NCI-H345 (cell line): ENCODE measurements at places on chromosomes 12 and 14.

GRCh38 chr12:98744680-98745079 is 99.6 kb downstream of the APAF1 start:
- no peak for DNase-seq

DNA sequence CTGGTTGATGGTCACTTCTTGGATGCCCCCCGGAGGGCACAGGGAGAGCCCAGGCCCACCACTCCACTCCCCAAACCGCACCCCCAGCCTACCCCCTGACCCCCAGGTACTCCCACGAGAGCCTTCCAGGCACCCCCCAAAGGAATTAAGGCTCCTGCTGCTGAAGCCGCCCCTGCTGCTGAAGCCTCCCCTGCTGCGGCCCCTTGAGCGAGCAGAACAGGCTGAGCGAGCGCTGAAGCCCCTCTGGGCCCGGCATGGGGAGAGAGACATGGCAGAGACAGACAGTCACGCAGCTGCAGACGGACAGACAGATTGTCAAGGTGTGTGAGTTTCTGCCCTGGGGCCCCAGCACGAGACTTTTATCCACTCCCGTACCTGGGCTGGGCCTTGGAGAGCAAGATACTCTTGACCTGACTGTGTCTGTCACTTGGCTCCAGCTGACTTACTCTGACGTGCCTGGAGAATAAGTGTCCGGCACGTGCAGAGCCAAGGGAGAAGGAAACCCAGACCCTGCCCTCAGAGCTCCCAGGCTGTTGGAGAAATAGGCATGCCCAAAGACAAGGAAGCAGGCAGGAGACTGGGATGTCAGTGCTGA is at the start of gene KRT78:
Gene KRT78 (minus strand): TSS at position 334 of the 595 bp plus-strand sequence. CDS start 64 bp downstream, at position 270.
- no peak for DNase-seq

DNA sequence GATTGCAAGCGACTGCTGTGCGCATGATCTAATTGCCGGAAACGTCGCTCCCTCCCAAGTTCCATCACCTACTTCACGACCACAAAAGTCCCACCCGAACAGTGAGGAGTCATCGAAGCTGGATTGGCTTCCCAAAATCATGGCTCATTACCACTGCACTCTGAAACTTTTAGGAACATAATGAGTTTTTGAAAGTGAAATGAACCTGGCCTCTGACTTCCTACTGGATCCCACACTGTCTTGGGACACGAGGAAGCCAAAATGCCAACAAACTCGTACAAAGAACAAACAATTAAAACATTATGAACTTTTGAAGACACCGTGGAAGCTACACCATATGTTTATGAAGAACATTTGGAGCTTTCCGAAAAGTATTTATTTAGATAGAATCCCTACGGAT is 334.8 kb upstream of the TMPO start:
- DNase-seq = no peak

GRCh38 chr12:81221681-81222080 is 143.8 kb downstream of the ACSS3 start:
- no peak for DNase-seq

- DNase-seq = no peak
These were observed 108.1 kb downstream of the ZFP36L1 start for GRCh38 chr14:68684466-68685418.

DNA sequence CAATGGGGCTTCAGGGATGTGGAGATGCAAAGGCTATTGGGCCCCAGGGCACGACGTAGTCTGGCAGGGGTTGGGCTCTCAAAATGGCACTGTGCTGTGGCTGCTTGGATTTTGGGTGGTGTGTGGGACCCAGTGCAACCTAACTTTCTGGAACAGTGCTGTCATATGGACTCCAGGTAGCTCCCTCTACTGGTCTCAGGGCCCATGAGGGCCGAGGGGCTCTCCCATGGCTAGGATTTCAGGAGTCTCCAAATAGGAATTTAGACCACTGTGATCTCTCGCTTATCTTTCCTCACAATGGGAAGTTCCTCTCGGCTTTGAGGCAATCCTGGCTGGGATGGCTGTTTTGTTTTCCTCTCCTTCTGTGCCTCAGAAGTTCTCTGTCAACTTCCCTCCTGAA is 68.2 kb upstream of the MUCL1 start:
- DNase-seq = no peak

DNA sequence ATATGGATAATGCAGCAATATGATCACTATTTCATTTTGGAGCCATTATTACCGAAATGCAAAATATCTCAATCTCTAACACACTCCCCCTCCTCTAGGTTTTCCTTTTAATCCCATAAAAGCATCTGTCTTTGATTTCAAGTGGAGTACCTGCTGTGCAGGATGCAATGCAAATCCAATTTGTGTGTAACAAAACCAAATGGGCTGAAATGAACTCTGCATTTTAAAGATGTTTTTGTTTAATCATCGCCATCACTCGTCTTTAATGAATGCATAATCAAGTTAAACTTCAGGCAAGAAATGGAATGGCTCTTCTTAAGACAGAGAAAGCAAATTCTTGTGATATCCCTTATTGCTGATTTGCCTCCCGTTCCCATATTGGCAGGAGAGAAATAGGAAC is 114.3 kb downstream of the SLC15A5 start:
- DNase-seq = peak; percentile 33

DNA sequence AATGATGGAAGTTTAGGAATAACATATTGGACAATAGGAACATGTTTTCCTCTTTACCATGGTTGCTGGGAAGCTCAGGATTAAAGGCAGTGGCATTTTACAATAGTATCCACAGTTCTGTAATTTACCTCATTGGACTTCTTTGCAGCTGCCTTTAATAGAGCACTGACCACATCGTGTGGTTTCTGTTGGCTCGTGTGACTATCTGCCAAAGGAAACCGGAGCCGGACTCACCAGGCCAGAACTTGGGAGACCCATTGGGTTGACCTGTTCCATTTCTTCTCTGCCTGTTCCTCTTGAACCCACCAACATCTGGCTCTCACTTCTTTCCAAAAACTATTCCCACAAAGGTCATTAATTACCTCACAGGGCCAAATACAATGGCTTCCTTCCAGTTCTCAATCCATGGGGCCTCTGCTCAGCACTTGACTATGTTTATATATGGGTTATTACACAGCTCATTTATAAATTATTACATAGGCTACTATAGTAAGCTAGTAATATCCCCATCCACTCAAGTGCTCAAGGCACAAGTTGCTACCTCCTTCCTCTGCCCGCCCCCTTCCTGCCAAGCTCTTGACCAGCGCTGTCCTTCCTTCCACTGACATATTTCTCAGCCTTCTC is 121.5 kb upstream of the VASH1 start:
- no peak for DNase-seq

GRCh38 chr12:104964167-104964855 is 6.2 kb upstream of the SLC41A2 start:
- DNase-seq = peak; percentile 68

- DNase-seq = no peak
These were observed 2.7 kb upstream of the MYRFL start for GRCh38 chr12:69822201-69822860.

DNA sequence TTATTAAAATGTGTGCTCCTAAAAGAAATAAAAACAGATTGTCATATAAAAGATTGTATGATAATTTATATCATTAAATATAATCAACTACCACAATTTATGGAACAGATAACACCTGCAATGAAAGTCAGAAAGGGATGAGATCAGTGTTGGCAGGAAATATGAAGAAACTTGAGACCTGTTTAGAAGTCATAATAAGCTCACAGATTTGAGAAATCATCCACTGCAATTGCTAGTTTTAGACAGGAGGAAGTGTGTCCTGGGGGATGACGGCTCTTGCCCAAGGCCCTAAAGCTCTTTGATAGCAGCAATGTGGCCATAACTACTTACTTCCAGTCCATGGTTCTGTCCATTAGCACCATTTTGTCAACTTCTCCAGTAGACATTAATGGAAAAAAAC is 122.8 kb upstream of the SOX5 start:
- DNase-seq = no peak

DNA sequence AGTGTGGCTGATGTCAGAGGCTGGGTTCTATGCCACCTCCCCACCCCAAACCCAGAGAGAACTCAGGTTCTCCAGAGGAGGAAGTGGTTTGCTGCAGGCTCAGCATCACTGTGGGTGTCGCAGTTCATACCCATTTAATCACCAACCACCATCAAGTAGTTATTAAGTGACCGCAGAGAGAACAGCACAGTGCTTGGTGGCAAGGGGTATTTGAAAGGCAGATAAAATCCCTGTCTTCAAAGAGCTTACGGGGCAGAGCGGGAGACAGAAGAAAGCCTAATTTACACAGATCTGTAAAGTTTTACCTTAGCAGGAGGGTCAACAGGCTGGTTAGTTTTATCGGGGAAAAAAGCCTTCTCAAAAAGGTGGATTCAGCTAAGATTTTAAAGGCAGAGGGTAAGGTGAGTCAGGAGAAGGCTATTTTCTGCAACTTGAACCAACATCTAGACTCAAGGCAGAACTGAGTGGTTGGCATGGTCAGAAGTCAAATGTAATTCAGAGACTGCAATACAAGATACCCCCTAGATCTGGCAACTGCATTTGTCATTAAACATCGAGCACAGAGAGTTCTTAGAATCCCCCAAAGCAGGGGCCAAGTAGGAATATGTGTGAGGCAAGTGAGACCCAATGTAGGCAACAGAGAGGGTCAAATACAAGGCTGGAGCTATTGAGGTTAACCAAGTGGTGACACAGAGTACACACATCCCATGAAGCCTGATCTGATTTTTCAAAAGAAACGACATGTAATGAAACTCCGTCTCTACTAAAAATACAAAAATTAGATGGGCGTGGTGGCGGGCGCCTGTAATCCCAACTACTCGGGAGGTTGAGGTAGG is 13.2 kb downstream of the PXN start:
- no peak for DNase-seq

GRCh38 chr14:77880056-77880455 is 80.1 kb downstream of the ADCK1 start:
- peak; percentile 2 for DNase-seq

DNA sequence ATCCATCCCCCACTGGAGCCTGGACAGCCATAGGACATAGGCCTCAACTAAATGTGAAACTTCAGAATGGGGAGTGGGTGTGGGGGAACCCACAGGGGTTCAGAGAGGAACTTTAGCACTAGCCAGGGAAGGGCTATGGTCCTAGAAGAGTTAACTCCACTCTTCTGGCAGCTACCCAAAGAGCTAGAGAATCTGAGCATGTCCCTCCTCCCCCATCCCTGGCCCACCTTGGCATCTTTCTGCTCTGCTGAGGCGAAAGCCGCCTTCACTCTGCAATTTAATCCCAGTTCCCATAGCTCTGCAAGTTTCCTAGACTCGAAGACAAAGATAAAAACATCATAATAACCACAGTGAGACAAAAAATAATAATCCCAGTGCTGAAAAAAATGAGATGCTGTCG is 214.7 kb upstream of the RTL1 start:
- no peak for DNase-seq

GRCh38 chr14:61153914-61154545 is 127.1 kb downstream of the TMEM30B start:
- DNase-seq = no peak

GRCh38 chr12:40175045-40175444 is 49.8 kb upstream of the LRRK2 start:
- no peak for DNase-seq

DNA sequence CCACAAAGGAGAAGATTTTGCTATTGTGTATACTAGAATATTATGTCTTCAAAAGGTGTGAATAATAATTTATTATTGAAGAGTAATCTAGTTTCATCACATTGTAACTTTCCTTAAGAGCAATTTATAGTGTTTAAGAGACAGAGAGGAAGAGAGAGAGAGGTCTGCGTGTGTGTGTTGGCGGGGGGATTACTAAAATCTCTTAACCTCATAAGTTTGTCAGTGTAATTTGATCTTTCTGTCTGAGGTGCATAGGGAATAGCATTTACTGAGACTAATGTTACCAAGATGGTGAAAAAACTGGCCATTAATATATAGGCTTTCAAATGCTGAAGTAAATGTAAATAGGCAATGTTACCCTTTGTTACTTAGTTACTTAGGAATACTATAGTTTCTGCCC is 48.2 kb upstream of the BTG1 start:
- no peak for DNase-seq
